ENCODE measurements at places on chromosomes 2 and 18.

DNA sequence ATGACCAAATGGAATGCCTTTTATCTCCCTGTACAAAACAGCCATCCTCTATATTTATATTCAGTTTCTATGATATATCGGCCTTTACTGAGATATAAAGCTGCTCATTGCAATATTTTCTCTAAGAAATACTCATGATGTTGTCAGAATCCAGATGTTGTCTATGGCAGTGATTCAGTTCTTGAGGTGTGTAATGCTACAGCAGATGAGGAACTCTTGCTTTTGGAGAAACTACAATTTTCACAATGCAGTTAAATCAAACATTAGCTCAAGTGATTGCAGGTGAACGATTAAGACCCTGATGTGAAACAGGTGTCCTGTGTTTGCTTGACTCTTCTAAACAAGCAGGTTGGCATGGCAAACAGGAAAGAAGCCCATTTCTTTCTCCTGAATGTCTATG lies 256.2 kb upstream of the CDH20 start:
- no peak for DNase-seq

- no peak for DNase-seq
Measured at GRCh38 chr2:12555012-12555645, 161.6 kb upstream of the TRIB2 start.

- DNase-seq, result no peak
Measured at GRCh38 chr2:39778233-39778632, 825 bp downstream of the THUMPD2 start.

- DNase-seq, result no peak
Measured at GRCh38 chr2:40131081-40131704, 320.7 kb downstream of the SLC8A1 start.

GRCh38 chr2:121283670-121284462 lies 1.1 kb downstream of the TFCP2L1 start:
- DNase-seq, result no peak

DNA sequence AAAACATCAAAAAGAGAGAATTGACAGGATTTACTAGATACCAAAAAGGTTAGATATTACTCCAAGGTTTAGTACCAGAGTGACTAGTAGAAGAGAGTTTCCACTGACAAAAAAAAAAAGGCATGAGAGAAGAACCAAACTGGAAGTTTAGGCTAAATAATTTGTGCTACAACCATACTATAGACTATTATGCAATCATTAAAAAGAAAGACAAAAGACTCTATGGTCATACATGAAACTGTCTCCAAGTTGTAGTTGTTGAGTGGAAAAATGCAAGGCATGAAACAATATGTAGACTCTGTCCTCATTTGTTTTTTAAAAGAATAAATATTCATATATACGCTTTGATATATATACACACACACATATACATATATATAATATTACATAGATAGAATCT lies 1.7 kb upstream of the EXOC6B start:
- DNase-seq, result no peak

DNA sequence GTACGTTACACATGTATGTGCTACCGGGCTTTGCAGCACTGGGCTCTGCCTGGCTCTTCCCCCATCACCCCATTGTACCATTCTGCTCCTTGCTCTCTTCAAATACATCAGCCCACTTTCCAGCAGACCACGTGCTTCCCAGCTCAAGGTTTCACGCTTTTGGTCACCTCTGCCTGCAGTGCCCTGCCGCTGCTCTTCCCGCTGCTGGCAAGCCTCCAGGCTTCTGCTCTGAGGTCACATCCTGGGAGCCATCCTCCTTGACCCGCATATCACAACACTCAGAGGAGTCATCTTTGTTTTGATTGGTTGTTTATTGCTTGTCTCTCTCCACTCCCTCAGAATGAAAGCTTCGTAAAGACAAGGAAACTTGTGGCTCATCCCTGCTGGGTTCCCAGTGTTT lies 34.1 kb downstream of the KIF5C start:
- no peak for DNase-seq

DNA sequence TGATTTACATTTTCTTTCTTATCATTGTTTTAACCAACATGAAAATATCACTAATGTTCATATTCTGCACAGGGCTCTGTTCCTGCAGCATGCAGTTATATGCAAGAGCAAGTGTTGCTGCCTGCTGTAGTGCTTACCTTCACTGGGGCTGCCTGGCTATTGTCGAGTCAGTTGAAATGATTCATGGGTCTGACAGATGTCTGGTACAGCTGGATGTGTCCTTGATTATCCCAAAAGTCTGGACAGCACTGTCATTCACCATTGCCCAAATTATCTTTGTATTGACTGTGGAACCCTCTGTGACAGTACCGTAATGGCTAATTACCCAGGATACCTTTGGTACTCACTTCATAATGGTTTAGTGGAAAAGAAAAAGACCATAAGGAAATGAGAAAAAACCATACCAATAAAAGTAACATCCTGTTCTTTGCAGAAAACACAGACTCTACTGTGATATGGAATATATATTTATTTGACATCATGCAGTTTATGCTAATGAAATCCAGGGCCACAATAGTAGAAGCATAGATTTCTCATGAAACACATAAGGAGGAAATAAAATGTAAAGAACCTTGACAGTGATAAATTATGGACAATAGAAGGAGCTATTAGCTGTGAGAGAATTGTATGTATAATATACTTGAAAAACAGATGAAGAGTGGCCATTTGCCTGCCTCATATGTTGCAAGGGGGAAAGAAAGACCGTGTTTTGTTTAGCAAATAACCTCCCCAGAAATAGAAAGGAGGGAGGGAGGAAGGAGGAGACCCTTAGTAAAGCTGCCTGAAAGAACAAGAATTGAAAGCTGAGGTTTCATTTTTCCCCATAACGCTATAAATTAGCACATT lies 249.8 kb upstream of the ATP5MC3 start:
- DNase-seq, result no peak

- DNase-seq, result no peak
Measured at GRCh38 chr18:61731693-61732376, 161.0 kb downstream of the RNF152 start.

DNA sequence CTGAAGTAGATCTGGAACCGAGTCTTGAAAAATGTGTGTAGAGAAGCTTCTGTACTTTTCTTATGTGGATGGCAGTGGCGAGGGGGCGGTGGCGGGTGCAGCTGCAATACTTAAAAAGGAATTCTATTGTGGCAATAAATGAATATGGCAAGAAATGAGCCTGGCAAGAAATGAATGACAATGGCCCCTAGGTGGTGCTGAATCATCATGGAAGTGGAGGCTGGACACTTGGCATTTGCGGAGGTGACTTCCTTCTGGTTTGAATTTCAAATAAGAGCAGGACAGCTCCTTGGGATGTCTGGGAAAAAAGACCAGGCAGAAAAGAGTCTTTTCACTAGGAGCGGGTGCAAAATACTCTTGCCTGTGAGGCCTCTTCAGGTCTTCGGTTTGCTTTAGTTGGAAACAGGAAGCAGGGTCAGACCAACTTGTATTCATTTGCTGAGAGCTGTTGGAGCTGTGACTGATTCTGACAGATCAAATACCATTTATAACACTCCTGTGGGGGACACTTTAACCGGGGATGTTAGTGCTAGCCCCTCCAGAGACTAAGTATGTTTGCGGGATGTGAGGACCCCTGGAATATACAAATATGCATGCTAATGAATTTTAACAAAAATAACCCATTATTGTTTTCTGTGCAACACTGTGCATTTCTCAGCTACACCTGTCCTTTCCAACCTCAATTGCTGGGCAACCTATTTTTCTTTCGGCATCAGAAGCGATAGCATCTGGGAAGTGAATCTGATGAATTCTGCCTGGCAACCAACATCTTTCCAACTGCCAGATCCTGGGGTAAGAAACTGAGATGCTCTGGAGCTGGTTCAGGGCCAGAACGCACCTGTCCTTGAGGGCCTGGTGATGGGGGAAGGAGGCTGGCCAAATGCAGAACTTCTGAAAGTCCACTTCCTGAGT lies 35.4 kb downstream of the FASTKD2 start:
- DNase-seq, result peak; percentile 77

DNA sequence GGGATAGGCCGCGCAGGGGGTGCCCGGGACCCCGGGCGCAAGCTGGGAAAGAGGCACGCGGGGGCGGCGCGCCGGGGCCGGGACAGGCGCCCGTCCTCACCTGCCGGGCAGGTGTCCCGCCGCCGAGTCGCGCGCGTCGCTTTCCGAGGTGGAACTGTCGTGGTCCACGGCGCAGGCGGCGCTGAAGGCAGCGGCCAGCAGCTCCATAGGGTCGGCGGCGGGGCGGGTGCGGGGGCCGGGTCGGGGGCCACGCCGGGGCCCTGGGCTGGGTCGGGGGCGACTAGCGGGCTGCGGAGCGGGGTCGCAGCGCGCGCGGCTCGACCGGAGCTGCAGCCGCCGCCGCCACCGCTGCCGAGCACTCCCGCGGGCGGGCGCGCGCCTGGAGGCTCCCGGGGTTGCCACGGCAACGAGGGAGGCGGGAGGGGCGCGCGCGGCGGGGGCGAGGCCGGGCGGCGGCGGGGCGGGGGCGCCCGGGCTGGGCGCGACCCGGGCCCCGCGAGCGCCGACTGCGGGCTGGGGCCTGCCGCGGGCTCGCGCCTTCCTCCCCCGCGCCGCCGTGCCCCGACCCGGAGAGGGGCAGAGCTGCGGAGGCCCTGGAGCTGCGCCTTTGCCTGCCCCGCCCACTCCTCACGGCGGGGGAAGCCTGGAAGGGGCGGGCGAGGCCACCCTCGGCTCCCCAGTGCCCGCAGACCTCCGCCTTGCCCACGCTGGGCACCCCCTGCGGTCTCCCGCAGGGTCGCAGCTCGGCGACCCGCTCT lies 57.9 kb downstream of the SNORC start:
- no peak for DNase-seq

GRCh38 chr2:216908300-216908699 lies 48.4 kb upstream of the TNP1 start:
- no peak for DNase-seq

- DNase-seq, result no peak
Measured at GRCh38 chr2:102724016-102724490, 37.8 kb upstream of the TMEM182 start.

GRCh38 chr2:1366546-1367134 lies 46.6 kb upstream of the TPO start:
- no peak for DNase-seq

DNA sequence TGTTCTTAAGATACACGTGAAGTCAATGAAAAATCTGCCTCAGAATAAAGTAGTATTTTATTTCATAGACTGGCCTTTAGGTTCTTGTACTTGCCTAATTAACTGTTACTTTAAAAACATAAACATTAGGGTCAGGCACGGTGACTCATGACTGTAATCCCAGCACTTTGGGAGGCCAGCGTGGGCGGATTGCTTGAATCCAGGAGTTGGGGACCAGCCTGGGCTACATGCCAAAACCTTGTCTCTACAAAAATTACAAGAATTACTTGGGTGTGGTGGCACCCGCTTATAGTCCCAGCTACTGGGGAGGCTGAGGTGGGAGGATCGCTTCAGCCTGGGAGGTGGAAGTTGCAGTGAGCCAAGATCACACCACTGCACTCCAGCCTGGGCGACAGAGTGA lies 16.0 kb upstream of the SNORC start:
- DNase-seq, result no peak

GRCh38 chr2:156132941-156133340 lies 199.6 kb downstream of the NR4A2 start:
- DNase-seq, result no peak

DNA sequence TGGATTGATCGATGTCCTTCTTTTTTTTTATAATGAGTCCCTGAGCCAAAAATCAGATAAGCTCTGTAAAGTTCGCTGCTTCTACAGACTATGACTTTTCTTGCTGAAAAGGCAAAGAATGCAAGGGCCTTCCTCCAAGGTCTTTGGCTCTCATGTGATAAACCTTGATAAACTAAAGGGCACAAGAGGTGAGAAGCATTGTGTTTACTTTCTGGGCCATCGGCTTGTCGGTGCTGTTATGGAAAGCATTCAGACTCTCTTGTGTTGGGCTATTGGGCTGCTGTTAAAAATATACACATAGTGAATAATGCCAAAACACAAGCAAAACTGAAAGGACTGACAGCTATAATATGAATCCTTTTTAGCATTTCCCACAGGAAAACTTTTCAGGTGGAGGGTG lies 472.4 kb upstream of the SPHKAP start:
- no peak for DNase-seq

DNA sequence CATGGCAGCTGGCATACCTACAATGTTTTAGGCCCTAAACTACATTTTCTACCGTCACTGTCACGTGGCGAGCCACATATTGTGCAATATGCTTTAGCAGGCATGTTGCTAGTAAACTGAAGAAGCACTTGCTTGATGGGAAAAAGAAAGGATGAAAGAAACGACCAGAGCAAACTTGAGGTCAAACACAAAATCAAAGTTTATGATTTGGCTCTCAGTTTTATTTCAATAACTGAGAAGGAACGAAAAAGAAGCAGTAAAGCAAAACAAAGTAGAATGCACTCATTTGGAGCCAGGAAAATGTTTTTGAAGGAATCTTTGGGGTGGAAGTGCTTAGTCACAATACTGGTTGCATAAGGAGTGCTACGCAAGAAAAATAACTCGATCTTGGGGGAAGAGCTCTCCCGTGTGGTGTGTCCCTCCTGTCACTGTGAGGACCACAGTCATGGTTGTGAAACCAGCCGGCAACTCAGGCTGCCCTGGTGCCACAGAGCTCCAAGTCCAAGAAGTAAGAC lies 349.8 kb downstream of the RBM43 start:
- DNase-seq, result peak; percentile 7

DNA sequence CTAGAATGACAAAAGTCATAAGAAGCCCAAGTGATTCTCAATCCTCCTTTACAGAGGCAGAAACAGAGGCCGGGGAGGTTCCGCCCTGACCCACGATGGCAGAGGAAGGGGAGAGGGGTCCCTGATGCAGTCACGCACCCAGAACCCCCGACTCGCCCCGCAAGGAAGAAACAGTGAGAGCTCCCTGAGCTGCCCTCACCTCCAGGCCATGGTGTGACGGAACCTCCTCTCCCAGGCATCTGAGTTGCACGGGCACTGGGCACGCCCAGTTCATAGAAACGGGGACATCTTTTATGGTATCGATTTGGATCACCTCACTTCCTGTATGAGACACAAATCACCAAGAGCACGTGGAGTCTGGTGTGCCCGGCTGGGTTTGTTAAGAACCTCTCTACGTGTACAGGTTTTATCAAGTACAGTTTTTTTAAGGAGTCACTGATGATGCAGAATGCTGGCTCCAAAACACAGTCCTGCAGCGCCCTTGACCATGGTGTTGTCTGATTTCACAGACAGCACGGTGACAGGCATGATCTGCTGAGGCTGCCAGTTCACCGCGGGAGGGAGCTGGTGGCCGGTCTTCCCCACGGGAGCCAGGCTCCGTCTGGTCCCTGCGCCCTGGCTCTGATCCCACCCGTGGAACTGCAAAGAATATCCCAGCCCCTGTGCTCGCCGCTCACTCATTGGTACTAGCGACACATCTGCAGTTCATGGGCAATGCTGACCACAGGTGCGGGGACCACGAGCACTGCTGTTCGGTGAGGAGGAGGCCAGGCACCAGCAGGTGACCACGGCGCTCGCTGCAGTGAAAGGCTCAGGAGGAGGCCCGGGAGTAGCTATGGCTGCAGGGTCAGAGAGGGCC lies 35.6 kb downstream of the PXDN start:
- no peak for DNase-seq

DNA sequence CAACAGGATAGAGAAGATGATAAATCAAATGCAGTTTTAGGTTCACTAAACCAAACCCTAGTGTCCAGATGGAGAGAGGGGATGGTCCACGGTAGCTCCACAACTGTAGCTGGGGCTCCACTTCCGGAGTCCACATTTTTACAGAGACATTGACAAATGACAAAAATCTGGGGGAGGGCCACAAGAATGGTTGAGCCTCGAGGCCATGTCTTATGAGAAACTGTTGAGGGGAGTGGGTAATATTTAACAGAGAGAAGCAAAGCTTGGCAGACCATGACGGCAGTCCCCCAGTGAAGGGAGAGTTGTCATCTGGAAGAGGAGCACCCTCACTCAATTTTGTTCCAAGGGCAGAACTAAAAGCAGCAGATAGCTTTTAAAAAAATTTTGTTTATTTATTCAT lies 17.6 kb upstream of the EPHA4 start:
- DNase-seq, result no peak

GRCh38 chr18:65352186-65352585 lies 398.6 kb upstream of the CDH7 start:
- no peak for DNase-seq

Measured in left kidney (tissue), 8 donors.